OCI-M1 (cell line): ENCODE measurements at places on chromosomes 12 and 14.

GRCh38 chr12:120397824-120398540 is 29.0 kb upstream of the MSI1 start:
- no peak for DNase-seq

DNA sequence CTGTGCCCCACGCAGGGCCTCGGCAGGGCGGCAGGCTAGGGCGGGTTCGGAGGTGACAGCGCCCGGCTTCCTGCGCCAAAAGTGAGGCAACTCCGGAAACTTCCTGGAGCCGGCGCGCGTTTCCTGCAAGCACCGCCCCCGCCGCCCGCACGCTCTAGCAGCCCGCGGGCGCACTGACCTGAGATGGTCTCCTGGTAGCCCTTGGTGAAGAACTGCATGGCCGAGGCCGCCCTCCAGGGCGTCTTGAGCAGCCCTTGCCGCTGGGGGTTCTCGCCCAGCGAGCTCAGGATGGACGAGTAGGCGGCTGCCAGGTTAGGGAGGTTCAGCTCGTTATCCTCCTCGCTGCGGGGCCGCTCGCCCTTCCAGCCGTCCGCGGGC is 494 bp downstream of the GCH1 start:
- peak; percentile 68 for DNase-seq

DNA sequence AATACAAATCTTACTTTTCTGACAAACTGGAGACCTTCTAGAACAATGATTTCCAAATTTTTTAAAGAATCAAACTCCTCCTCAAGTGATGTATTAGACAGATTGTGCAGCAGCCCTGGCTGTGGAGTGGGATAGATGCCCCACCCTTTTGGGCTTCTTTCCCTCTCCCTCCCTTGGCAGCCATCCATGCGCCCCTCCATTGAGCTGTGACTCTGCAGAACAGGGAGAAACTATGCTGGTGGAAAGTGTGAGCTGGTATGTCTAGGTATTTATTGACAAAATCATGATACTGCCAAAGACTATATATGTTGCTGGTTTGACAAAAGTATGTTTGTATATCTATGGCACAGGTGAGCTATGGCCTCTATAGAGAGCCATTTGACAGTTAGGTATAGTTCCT is 138.5 kb downstream of the KTN1 start:
- DNase-seq, result no peak

- peak; percentile 32 for DNase-seq
Observed at GRCh38 chr12:143964-144649, 69.8 kb downstream of the SLC6A12 start.

GRCh38 chr12:120939523-120939922 is 35.4 kb upstream of the SPPL3 start:
- peak; percentile 62 for DNase-seq

DNA sequence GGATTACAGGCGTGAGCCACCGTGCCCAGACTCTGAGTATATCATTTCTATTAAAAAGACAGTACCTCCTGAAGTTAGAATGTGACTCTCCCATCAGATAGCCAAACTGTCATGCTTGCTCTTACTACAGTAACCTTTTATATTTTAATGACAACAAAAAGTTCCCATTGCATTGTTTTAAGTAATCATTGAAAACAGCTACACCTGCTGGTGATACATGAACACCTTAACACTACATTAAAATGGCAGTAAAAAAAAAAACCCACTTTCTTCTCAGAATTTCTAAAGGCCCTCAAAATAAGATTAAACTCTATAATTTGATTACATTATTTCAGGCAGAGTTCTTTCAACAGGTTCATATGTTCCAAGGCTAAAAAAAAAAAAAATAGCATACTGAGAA is 76.7 kb downstream of the SH2B3 start:
- peak; percentile 5 for DNase-seq

- no peak for DNase-seq
Observed at GRCh38 chr12:16604596-16605252, 1.2 kb downstream of the LMO3 start.

DNA sequence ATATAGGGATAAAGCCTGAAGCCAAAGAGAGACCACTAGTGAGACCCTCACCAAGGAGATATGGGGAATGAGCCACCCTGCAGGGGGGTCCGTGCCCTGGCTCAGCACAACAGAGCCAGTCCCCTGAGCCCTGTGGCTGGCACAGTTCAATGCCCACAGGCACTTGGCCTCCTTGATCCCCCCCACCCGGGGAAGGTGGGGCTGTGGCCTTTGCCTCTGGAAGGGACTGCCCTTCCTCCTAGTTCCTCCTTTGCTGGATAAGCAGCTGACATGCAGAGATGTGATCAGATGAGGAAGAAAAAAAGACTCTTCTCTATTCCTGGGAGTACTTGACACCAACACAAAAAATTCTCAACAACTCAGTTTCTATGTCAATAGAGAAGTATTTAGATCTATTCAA is 19.9 kb downstream of the TTC7B start:
- DNase-seq, result peak; percentile 69

- DNase-seq, result no peak
Observed at GRCh38 chr14:54206516-54206915, 190.3 kb upstream of the CDKN3 start.

- DNase-seq, result peak; percentile 62
Observed at GRCh38 chr12:26845057-26845666, 12.2 kb upstream of the ITPR2 start.

DNA sequence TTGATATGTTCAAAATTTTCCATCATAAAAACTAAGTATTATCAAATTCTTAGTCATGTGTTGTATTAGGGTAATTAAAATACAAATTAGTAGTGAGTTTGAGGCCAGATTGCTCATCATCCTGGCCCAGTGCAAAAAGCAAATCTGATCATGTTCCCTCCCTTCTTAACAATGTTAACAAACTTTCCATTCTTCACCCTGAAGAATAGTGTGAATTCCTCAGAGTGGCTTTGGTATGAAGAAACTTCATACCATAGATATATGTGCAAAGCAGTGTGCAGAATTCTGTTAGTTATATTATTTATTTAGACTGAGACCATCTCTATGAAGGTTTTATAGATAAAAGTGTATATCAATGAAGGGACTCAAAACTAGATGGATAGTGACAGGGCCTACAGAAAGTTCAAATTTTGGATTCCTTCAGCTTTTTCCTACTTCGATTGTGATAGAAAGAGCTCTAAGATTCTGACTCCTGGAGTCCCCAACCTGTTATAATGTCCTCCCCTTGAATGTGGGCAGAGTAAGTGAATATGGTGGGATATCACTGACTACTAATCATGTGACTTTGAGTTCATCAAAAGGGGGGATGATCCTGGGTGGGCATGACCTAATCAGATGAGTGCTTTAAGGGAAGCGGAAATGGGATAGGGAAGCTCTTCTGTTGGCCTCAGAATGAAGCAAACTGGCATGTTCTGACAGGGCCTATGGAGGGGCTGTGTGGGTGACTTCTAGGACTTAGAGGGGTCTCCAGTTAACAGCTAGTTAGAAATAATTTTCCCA is 271.4 kb downstream of the BTG1 start:
- no peak for DNase-seq

DNA sequence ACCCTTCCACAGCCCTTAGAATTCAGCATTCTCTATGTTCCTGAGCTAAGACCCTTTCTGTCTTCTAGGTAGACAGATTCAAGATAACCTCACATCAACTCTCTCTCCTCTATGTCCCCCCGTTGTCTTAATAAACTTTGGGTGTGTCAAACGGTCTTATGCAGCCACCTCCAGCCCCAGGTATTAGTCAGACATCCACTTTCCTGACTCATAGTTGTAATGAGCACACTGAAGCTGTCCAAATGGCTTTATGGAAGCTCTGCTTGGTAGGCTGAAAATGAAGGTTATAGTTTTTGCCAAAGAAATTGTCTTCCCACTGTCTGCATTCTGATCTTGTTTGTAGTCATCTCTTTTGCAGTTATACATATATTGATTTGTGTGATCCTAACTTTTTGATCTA is 482.0 kb downstream of the RMST start:
- DNase-seq, result no peak

GRCh38 chr14:105313381-105314286 is 914 bp upstream of the PACS2 start:
- peak; percentile 34 for DNase-seq

DNA sequence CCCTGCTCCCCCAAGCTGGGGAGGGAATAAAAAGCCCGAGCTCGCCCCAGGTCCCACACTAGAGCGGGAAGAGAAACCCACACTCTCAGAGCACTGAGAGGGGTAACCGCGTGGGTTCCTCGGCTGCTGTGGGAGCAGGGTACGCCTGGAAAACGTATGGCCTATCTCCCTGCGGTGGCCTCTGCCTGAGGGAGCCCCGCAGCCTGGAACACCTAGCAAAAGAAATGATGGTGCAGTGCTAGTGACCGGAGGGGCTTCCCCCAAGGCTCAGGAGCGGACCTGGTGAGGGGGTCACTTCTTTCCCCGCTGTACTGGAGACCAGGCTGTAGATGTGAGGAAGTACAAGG is 2.5 kb upstream of the OR4N2 start:
- DNase-seq, result no peak

- no peak for DNase-seq
Observed at GRCh38 chr12:76272287-76272686, 75.9 kb downstream of the BBS10 start.

GRCh38 chr12:124513297-124513867 is 54.0 kb downstream of the NCOR2 start:
- DNase-seq, result no peak

DNA sequence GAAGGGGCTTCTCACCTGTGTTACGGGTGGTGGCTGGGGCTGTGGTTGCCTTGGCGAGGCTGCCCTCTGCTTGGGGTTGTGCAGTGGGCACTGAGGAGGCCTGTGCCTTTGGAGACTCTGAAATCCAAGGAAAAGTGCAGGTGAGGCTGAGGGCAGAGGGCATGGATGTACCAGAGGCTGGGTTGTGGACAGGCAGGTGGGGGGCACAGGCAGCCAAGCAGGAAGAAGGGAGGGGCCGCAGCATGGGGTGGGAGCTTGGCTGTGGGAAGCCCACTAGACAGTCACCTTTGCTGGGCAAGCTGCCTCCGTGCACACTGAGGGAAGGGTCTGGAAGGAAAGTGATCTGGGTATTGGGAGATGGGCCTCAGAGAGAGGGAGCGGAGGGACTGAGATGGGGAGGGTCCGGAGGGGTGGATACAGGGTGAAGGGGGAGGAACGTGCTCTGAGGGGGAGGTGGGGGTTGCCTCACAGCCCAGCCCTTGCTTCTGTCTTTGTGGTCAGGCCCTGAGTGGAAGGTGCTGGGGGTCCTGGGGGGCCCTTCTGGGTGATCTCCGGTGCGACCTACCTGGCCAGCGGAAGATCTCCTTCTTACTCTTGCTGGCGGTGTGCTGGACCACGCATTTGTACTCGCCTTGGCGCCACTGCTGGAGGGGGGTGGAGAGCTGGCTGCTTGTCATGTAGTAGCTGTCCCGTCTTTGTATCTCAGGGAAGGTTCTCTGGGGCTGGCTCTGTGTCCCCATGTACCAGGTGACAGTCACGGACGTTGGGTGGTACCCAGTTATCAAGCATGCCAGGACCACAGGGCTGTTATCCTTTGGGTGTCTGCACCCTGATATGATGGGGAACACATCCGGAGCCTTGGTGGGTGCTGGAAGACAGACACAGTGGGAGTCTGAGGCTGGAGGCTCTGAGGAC is 318.7 kb downstream of the TMEM121 start:
- DNase-seq, result no peak

- DNase-seq, result peak; percentile 75
Observed at GRCh38 chr12:68158432-68158831, 1.1 kb downstream of the IFNG start.

DNA sequence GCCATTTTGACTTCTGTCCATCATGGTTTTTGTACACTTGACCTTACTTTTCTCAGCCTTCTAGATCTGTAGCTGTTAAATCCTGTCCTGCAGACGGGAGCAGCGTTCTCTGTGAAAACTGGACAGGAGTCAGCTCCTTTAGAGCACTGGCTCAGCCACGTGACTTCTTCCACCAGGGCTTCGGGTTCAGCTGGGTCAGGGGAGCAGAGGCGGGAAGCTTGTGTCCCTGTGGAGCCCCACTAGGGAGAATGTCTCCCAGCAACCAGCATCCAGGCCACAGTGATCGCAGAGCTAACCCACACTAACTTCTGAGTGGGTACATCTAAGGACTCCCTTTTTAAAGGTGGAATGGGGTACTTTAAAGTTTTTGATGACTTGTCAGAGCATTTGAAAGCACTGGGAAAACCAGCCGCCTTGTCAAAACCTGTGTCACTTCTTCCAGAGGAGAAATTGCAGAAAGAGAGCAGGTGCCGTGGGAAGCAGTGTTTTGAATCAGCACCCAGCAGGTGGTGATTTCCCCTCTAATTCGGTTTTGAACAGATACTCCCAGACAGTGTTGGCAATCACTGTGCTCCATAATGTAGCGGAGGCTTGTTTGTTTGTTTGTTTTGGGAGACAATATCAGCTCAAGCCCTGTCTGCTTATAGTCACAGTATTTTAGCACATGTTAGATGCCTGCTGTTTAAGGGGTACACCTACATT is 17.9 kb downstream of the DERA start:
- no peak for DNase-seq

DNA sequence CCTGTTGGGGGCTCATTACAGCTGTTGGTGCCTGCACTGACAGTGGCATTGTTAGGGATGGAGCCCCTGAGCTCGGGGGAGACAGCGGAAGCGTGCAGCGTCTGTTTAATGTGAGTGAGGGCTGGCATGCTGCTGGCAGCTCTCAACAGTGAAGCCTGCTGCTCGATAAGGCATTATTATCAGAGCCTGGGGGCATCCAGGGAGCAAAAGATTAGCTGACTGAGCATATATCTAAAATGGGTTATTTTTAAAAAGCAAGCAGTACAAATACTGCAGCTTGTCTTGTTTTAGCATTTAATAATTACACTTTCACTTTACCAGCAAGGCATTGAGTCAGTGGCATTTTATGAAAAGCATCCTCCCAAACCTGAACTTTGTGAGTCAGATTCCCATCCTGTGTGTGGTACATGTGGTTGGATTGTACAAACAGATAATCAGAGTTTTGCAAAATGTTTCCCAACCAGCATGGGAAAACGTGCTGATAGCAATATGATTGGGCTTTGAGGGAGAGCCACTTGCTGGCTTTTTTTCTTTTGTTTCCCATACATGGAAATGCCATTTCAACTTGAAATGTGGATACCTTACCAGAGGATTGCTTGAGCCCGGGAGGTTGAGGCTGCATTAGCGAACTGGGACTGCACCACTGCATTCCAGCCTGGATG is 150.8 kb downstream of the PRKCH start:
- peak; percentile 64 for DNase-seq

DNA sequence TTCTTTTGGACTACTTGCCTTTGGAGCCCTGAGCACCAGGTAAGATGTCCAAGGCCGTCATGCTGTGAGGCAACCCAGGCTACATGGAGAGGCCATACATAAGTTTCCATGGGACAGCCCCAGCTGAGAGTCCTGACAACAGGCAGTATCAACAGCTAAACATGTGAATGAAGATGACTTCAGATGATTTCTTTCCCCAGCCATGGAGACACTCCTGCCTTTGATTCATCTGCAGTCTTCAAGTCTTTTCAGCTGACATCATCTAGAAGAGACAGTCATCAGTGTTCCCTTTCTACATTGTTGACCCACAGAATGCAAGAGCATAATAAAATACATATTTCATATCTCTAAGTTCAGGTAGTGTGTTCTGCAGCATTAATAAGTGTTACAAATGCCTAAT is 398.7 kb downstream of the BTG1 start:
- DNase-seq, result no peak

- DNase-seq, result no peak
Observed at GRCh38 chr12:17793854-17794253, 296.1 kb downstream of the RERGL start.
